ENCODE measurements at places on chromosomes 1 and 21.

GRCh38 chr1:220330265-220330664, 58.0 kb upstream of the RAB3GAP2 start:
- H3K4me1 ChIP-seq: no peaks in the 10 kb centered on the region
- H3K36me3 ChIP-seq: no peaks in the 10 kb centered on the region
- H3K4me3 ChIP-seq: no peak overlapping the region
- H3K27ac ChIP-seq: no peak overlapping the region

GRCh38 chr1:210617293-210617692, 288.6 kb downstream of the HHAT start:
- H3K4me1 ChIP-seq: peaks cover 7% of the 10 kb centered on the region
- H3K36me3 ChIP-seq: no peaks in the 10 kb centered on the region
- H3K4me3 ChIP-seq: no peak overlapping the region
- H3K27ac ChIP-seq: no peak overlapping the region
- H3K27me3 ChIP-seq: no peaks in the 10 kb centered on the region

DNA sequence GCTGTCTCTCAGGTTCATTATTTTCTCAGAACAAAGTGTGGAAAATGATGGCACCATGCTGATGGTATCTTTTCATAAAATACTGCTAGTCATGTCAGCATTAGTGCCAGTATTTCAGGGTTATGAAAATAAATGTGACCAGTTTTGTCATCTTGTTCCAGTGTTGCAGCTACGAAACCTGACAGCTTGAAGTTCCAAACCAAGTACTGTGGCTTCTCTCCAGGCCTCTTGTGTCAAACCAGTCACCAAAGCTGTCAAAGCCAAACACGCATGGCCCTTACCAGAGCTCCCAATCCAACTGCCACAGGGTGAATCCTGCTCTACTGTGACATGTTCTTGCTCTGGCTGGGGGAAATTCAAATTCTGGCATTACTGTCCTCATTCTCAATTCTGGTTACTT, 20.7 kb upstream of the EXO1 start:
- no peaks in the 10 kb centered on the region for H3K4me1 ChIP-seq
- H3K27me3 ChIP-seq: no peaks in the 10 kb centered on the region
- no peak overlapping the region for H3K27ac ChIP-seq
- no peak overlapping the region for H3K4me3 ChIP-seq

- H3K27me3 ChIP-seq: no peaks in the 10 kb centered on the region
- H3K4me1 ChIP-seq: peaks cover 4% of the 10 kb centered on the region
- peaks cover 4% of the 10 kb centered on the region for H3K36me3 ChIP-seq
- H3K27ac ChIP-seq: no peak overlapping the region
- DNase-seq: no peak
Observed at GRCh38 chr1:151871284-151872030, 17.9 kb upstream of the THEM5 start.

GRCh38 chr1:14728516-14728915, 130.0 kb downstream of the KAZN start:
- peaks cover 24% of the 10 kb centered on the region for H3K4me1 ChIP-seq
- no peaks in the 10 kb centered on the region for H3K36me3 ChIP-seq
- H3K27me3 ChIP-seq: no peaks in the 10 kb centered on the region
- H3K27ac ChIP-seq: no peak overlapping the region

GRCh38 chr21:46185716-46186115, 1.5 kb upstream of the SPATC1L start:
- H3K4me3 ChIP-seq: no peak overlapping the region
- peaks cover 23% of the 10 kb centered on the region for H3K4me1 ChIP-seq
- no peak overlapping the region for H3K27ac ChIP-seq
- H3K27me3 ChIP-seq: no peaks in the 10 kb centered on the region
- H3K36me3 ChIP-seq: peaks cover 47% of the 10 kb centered on the region

DNA sequence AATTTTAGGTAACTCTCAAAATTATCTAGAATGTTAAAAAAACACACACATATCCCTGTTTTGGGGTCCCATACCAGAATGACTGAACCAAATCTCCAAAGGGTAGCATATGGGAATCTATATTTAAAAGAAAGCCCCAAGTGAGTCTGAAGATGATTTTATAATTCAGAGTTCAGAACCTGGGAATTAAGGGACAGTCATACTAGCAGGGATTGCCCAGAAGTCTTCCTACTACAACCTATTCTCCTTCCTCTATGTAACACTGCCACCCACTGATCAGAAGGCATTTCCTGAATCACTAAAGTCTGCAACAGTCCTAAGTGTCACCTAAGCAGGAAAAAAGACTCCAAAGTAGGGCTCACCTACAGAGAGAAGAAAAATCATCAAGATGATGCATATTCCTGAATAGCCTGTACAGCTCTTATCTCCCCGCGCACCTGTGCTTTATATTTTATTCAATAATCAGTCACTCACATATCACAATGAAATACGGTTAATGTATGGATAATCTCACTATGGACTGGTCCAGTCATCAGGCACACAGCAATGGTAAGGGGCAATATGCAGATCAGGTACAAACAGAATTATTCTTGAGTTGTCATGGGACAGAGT, 4.9 kb downstream of the RGS1 start:
- H3K36me3 ChIP-seq: no peaks in the 10 kb centered on the region
- no peak overlapping the region for H3K4me3 ChIP-seq
- H3K27ac ChIP-seq: no peak overlapping the region
- H3K27me3 ChIP-seq: no peaks in the 10 kb centered on the region
- DNase-seq: no peak

DNA sequence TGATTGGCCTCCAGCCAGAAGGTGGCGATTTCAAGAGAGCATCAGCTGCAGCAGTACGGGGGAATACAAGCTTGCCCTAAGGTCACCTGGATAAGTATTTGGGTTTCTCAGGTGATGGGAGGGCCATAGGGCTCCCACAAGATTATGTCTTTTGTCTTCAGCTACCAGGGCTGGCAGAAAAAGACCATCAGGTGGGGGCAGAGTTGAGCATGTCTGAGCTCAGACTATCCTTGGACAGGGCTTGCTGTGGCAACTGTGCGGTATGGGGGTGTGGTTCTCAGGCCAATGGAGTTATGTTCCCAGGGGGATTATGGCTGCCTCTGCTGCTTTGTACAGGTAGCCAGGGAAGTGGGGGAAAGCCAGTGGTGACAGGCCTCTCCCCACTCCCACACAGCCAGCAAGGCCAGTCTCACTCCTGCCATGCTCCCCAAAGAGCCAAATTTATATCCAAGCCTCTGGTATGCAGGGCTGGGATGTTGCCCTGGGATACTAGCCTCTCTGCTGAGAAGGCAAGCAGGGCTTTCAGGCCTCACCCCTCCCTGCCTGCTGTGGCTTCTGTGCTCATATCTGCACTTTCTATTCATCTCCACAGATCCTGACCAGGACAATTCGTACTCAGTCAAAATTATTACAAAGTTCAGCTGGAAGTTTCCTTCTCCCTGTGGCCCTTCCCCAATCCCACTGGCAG, 26.6 kb upstream of the CD84 start:
- H3K27ac ChIP-seq: no peak overlapping the region
- H3K4me1 ChIP-seq: peaks cover 3% of the 10 kb centered on the region
- H3K27me3 ChIP-seq: no peaks in the 10 kb centered on the region
- DNase-seq: no peak

GRCh38 chr1:211581526-211581925, 2.6 kb upstream of the SLC30A1 start:
- peaks cover 5% of the 10 kb centered on the region for H3K36me3 ChIP-seq
- peaks cover 3% of the 10 kb centered on the region for H3K4me1 ChIP-seq
- no peaks in the 10 kb centered on the region for H3K27me3 ChIP-seq
- H3K4me3 ChIP-seq: no peak overlapping the region
- no peak overlapping the region for H3K27ac ChIP-seq
- no peak for DNase-seq

DNA sequence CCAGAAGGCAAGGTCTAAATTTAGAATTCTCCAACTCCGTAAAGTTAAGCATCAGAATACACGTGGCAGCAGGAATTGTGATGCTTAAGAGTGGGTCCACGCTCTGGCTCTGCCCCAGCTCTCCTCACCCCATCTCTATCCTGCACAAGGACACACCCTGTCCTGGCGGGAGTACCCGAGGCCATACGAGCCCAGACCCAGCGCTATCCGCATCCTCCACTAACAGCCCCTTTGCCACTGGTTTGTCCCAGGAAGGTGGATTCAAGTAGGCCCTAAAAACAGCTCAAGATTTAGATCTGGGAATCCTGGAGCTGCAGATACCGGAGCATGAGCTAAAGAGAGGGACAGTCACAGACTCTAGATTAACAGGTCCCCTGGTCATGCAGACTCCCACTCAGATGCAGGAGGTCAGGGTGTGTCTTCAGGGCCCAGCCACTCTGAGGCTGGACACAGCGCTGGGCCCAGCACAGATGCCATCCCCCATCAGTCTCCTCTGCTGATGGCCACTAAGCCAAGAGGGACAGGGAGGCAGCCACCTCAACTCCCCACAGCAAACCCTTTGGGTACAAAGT, 393.3 kb downstream of the NPHP4 start:
- H3K27me3 ChIP-seq: no peaks in the 10 kb centered on the region
- no peak for DNase-seq
- no peak overlapping the region for H3K4me3 ChIP-seq
- peaks cover 9% of the 10 kb centered on the region for H3K4me1 ChIP-seq

GRCh38 chr1:243962541-243962940, 88.5 kb upstream of the ZBTB18 start:
- H3K4me3 ChIP-seq: no peak overlapping the region
- no peaks in the 10 kb centered on the region for H3K27me3 ChIP-seq
- DNase-seq: no peak
- no peaks in the 10 kb centered on the region for H3K36me3 ChIP-seq
- H3K4me1 ChIP-seq: no peaks in the 10 kb centered on the region

DNA sequence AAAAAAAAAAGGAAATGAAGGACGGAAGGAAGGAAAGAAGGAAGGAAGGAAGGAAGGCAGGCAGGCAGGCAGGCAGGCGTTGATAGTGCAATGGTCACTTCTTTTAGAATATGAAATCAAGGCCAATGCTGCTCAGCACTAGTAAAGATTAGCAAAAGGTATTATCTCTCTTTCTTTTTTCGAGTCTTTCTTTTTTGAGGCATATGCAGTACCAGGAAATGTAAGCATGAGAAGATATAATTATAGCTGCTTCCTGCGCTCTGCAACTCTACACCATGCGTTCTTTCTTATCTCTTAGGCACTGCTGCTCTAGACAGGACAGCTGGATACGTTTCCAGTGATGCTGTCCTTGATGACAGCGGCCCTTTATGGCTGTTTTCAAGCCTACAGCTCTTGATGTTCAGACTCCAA, 1512.5 kb upstream of the B3GALT2 start:
- H3K36me3 ChIP-seq: no peaks in the 10 kb centered on the region
- no peak for DNase-seq
- no peaks in the 10 kb centered on the region for H3K27me3 ChIP-seq
- H3K27ac ChIP-seq: no peak overlapping the region
- H3K4me1 ChIP-seq: no peaks in the 10 kb centered on the region
- H3K4me3 ChIP-seq: no peak overlapping the region

DNA sequence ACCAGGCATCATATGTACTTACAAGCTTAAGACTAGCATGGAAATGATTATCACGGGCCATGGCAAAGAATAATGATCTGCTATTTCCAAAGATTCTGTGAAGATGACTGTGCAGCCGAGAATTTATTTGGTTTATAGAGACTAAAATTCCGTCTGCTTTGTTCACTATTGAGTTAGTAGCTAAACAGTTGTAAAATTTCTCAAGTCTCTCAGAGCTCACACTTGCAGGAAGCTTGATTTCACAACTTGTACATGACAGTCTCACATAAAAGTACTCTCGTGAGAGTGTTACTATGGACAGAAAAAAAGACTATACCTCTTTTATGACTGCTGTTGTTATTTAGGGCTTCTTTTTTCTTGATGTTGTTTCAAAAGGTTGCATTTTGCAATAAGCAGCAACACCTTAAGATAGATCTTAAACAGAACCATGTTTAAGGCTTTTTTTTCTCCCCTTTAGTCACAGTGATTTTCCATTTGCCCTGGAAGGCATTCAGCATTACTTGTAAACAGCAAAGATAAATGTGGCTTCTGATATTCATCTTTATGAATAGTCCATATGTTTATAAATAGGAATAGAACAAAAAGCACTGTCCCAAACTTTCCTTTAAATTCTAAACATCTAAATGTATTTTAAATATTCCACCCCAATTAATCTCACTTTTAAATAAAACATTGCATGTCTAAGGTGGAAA, 24.8 kb downstream of the ST6GALNAC5 start:
- no peaks in the 10 kb centered on the region for H3K36me3 ChIP-seq
- H3K27ac ChIP-seq: no peak overlapping the region
- H3K27me3 ChIP-seq: no peaks in the 10 kb centered on the region
- H3K4me1 ChIP-seq: no peaks in the 10 kb centered on the region
- DNase-seq: no peak

DNA sequence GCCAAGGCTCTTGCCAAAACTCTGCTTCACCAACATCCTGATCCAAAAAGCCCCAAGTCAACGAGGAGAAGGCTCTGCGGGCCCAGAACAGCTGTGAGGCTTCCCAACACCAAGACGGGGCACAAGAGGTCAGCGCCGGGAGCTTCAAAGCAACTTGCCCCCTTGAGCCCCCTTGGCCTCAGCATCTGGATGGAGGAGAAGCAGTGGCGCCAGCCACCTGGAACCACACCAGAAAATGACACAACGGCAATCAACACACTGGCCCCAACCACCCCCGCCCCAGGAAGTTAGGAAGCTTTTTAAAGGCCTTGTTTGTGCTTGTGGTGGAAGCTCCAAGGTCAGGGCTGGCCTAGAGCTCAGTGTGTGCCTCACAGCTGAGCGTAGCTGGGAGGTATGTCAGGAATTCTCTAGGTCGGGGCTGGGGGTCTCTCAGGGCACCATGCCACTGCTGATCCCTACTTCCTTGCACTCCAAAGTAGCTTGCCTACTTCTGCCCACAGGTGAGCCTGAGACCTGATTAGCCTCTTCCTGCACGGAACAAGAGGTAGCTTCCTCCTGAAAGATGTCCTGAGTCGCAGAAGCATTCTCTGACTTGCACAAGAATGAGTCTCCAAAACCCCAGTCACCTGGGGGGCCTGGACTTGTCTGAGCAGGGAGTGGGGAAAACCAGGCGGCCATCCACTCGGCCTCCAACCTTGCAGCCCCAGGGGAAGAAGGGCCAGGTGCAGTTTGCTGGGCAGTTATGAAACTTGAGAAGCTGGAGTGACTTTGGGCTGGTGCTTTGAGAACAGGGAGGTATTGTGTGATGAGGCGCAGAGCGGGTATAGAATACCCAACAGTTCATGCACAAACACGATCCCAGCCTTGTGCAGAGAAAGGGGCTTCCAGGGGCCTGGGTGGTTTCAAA, 9.7 kb upstream of the SRP9 start:
- DNase-seq: no peak
- no peaks in the 10 kb centered on the region for H3K27me3 ChIP-seq
- no peak overlapping the region for H3K4me3 ChIP-seq
- no peaks in the 10 kb centered on the region for H3K36me3 ChIP-seq
- H3K4me1 ChIP-seq: peaks cover 36% of the 10 kb centered on the region

GRCh38 chr1:40303790-40304189, 13.3 kb downstream of the COL9A2 start:
- no peak overlapping the region for H3K4me3 ChIP-seq
- peaks cover 47% of the 10 kb centered on the region for H3K36me3 ChIP-seq
- no peak for DNase-seq
- H3K4me1 ChIP-seq: peaks cover 18% of the 10 kb centered on the region

- no peaks in the 10 kb centered on the region for H3K36me3 ChIP-seq
- no peaks in the 10 kb centered on the region for H3K4me1 ChIP-seq
- no peak for DNase-seq
- H3K27me3 ChIP-seq: no peaks in the 10 kb centered on the region
- H3K4me3 ChIP-seq: no peak overlapping the region
- H3K27ac ChIP-seq: no peak overlapping the region
Observed at GRCh38 chr1:28926629-28927265, 12.4 kb downstream of the EPB41 start.

- no peaks in the 10 kb centered on the region for H3K4me1 ChIP-seq
- no peak overlapping the region for H3K27ac ChIP-seq
- no peak for DNase-seq
- H3K27me3 ChIP-seq: no peaks in the 10 kb centered on the region
- no peaks in the 10 kb centered on the region for H3K36me3 ChIP-seq
- no peak overlapping the region for H3K4me3 ChIP-seq
Observed at GRCh38 chr1:75274920-75275506, 140.8 kb downstream of the LHX8 start.
